Fibroblast of the aortic adventitia (primary cell): ENCODE measurements at places on chromosomes 7 and 10. TPM values are rescaled to one million over a fixed set of nuclear protein-coding genes. Genes with fewer than 3 reads are reported as not detected.

SPDYE6 gene
- total RNA-seq: not detected in 2 replicates

DNA sequence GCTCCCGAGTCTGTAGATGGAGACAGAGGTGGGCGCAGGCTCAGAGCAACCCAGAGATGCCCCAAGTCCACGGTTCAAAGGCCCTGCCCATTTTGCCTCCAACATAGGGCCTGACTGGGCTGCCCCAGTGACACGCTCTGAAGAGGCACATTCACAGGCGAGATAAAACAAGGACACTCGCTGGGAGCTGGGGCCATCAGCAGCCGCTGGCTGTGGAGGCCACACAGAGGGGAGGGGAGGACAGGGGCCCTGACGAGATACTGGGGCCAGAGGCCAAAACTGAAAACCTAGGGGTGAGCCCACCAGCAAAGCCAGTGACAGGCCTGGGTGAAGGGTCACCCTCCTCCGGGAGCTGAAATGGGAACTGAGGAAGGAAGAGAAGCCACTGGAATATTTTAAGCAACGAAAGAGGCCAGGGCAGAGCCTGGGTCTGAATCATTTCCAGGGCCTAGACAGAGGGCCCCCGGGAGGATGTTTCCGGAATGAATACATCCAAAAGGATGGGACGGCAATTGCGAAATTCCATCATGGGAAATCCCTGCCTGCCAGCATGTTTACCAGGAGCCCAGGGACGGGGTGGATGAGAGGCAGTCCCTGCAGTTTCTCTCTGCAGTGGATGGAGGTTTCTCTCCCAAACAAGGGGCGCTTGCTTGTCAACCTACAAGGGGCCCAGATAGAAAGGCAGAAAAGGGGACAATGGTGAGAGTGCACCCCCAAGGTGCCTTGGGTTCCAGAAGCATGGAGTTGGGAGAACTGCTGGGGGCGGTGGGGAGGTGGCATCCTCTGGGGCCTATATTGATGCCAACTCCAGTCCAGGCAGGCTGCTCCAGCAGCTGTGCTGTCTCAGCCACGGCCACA lies 29.0 kb upstream of the HSPA12A start:
- peak; percentile 82 for DNase-seq

EGR2 gene
- 0.90 TPM in 1 of 2 replicates, not detected in the other for total RNA-seq

DNA sequence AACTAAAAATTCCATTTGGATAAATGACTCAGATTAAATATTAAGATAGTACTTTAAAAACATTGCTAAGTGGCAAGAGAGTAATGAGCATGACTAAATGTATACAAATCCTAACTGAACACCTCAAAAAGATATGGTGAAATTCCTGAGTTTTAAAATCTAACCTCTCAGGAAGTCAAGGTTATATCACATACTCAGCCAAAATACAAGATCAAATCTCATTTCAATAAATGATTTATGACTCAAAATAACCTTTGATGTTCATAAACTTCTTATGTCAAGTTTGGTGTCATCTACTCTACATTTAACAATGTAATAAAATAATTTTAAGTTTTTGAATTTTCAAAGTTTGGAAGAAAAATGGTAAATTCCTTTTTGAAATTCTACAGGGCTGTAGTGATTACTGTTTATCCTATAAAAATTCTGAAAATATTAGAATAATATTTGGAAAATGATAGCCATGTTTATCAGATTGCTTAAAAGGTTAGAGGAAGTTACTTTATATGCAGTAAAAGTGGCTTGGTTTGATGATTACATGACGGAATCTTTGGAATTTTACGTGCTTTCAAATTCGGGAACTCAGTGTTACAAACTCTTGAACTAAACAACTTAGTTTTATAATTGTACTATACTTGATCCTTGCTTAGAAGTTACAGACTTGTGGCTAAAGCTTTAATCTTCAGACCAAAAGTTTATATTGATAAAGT lies 43.7 kb downstream of the ASZ1 start:
- DNase-seq: no peak

- DNase-seq: no peak
Observed at GRCh38 chr10:30455816-30456215, 21.8 kb downstream of the MAP3K8 start.

- no peak for DNase-seq
Observed at GRCh38 chr10:66045859-66046258, 880.0 kb upstream of the LRRTM3 start.

DNA sequence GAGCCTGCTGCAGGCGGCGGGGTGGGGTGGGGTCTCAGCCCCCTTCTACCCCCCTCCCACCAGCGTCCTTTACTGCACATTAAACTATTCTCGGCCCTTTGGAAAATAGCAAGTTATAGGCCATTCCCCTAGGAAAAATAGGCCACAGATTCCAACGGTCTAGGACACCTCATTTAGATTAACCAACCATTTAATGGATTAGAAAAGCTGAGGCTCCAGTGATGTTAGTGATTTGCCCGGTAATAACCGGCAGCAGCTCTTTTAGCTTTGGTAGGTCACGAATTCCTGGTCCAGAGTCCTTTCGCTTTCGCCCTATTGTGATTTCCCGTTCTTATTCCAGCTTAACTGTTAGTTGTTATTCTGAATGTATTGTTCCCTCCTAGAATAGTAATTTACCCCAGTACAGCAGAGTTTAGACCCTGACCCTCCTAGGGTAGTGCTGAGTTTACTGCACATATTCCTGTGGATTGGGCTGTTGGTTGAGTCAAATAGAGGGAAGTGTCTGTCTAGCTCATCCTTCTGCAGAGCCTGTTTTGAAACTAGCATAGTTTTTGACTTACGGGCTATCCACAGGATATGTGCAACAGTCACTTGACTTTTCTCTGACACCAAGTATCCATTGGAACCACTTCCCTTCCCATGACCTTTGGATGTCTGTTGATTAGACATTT lies 754 bp downstream of the GSTO1 start:
- peak; percentile 62 for DNase-seq

- DNase-seq: no peak
Observed at GRCh38 chr7:63789378-63790176, 209.1 kb upstream of the ZNF722 start.

DNA sequence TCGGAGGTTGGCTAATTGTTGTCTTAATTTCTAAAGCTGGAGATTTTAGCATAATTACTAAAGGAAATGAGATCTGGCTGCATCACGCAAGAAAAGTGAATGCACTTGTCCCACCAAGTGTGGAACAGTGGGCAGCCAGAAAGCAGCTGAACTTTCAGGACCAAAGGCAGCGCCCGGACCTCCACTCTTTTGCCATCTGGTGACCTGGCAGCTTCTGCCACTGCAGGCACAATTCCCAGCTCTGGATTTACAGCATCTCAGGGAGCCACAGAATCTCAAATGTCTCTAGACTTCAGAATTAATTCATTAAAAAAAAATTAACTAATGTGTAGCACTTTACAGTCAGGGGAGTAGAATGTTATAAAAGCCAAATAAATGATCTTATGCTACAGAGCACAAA lies 14.7 kb upstream of the OGDHL start:
- DNase-seq: no peak

LFNG gene
- total RNA-seq: 0.72 and 2.3 TPM in 2 replicates

- DNase-seq: no peak
Observed at GRCh38 chr10:53598914-53599313, 826.3 kb upstream of the MBL2 start.

EN2 gene
- total RNA-seq: under 0.01 TPM in 1 of 2 replicates, not detected in the other

GRCh38 chr7:40200791-40201190 lies 66.0 kb downstream of the SUGCT start:
- peak; percentile 87 for DNase-seq

GRCh38 chr10:115026746-115027140 lies 66.4 kb upstream of the ATRNL1 start:
- DNase-seq: no peak

GRCh38 chr7:157829491-157829890 lies 492.7 kb downstream of the DNAJB6 start:
- DNase-seq: no peak

GRCh38 chr7:151744656-151745638 lies 132.0 kb downstream of the PRKAG2 start:
- peak; percentile 75 for DNase-seq

DNA sequence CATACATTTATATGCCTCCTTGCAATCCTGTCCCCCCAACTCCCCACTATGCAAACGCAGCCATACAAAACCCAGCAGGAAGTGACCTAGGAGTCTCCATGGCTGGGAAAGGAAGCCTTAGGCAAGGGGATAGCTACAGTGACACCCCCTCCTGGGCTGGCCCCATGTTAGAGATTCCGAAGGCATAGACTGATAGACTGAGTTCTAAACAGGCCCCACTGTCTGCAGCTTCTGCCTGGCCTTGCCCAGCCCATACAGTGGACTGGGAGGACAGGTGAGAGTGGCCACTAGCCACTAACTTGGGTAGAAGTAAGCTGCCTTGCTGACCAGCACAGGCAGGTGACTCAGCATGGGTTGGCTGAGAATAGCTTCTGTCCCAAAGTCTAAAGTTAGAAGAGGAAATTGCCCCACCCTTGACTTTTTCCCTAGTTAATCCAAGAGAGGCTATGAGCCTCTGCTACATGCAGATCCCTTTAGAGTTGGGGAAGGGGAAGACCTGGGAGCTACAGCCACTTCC lies 106.3 kb downstream of the C10orf105 start:
- peak; percentile 33 for DNase-seq

NCF1 gene
- not detected in 2 replicates for total RNA-seq

CLDN15 gene
- total RNA-seq: 3.0 TPM in 2 replicates

DNA sequence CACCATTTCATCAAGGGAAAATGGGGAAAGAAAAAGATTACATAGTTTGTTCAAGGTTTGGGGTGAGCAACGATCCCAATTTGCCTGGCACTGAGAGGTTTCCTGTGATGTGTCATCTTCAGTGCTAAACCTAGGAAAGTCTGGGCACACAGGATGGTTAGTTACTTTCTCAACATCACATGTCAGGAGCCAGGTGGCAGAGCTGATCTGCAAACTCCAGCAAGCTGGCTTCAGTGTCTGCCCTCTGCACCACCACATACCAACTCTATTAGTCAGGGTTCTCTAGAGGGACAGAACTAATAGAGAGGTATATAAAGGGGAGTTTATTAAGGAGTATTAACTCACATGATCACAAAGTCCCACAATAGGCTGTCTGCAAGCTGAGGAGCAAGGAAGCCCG lies 11.3 kb downstream of the ADAM12 start:
- DNase-seq: peak; percentile 62

DNA sequence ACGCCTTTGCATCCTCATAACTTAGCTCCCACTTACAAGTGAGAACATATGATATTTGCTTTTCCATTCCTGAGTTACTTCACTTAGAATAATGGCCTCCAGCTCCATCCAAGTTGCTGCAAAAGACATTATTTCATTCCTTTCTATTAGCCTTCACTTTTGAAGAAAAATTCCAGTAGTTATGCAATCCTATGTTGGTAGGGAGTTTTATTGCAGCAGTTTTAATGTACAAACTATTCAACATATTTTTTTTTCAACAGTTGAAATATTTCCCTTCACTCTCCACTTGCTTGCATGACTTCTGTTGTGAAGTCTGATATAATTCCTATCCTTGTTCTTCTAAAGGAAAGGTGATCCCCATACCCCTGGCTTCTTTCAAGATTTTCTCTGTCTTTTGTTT lies 27.3 kb upstream of the ARHGAP22 start:
- DNase-seq: peak; percentile 54

C10orf62 gene
- total RNA-seq: not detected in 2 replicates

DNA sequence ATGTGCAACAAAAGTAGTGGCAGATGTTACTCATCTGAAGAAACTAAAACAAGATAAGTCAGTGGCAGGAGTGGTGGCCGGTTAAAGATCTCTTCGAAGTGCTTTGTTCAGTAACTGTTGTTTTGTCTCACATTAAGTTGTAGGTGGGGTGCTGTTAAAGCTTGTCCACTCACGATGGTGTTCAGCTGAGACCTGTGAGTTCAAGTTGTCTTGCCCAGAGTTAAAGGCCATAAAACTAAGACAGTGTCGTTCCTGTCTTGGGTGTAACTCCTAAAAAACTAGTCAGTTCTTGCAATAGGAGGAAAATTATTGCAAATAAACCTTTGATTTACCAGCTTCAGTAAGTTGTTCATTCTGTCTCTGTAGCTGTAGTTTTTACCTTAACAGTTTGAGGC lies 857 bp upstream of the FOXP2 start:
- peak; percentile 26 for DNase-seq

DNA sequence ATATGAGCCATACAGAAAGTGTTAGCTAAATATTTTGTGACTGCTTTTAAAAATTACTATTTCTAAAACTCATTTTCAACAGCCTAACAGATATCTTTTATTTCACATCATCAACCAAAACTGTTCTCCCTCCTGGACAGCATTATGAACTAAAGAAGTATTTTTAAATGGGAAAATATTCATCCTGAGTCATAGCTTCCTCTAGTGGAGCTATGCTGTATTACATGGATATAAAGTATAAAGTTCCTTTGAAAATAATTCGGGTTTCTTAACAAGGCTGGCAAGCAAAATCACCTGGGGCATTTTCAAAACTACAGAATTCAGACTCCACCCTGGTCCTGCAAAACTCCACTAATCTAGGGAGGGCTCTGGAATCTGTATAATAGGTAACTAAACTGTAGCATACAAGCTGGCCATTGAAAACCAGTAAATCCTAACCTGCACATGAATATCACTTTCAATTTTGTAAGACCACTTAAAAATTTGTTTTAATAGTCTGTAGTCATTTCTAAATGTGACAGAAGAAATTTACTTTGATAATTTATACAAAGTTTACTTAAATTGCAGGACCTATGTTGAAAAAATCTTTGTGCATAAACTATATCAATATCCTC lies 53.5 kb downstream of the SCIN start:
- peak; percentile 49 for DNase-seq

NUDT13 gene
- total RNA-seq: 1.8 TPM in 2 replicates

- DNase-seq: no peak
Observed at GRCh38 chr10:104478380-104478779, 124.7 kb downstream of the CFAP58 start.

KCND2 gene
- 11.3 and 100 TPM in 2 replicates for total RNA-seq

SLC26A3 gene
- total RNA-seq: not detected in 2 replicates

LEP gene
- under 0.01 TPM in 1 of 2 replicates, not detected in the other for total RNA-seq

DNA sequence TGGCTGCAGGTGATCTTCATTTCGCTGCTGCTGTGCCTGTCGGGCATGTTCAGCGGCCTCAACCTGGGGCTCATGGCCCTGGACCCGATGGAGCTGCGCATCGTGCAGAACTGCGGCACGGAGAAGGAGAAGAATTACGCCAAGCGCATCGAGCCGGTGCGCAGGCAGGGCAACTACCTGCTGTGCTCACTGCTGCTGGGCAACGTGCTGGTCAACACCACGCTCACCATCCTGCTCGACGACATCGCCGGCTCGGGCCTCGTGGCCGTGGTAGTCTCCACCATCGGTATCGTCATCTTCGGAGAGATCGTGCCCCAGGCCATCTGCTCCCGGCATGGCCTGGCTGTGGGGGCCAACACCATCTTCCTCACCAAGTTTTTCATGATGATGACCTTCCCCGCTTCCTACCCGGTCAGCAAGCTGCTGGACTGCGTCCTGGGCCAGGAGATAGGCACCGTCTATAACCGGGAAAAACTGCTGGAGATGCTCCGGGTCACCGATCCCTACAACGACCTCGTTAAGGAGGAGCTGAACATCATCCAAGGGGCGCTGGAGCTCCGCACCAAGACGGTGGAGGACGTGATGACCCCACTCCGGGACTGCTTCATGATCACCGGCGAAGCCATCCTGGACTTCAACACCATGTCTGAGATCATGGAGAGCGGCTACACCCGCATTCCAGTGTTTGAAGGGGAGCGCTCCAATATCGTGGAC lies 1.3 kb downstream of the CNNM2 start:
- peak; percentile 16 for DNase-seq

OR2A42 gene
- total RNA-seq: not detected in 2 replicates

VGF gene
- total RNA-seq: not detected in 2 replicates

FGFR2 gene
- not detected in 2 replicates for total RNA-seq
